ENCODE measurements at places on chromosomes 11 and 22. TPM values are rescaled to one million over a fixed set of nuclear protein-coding genes. Genes with fewer than 3 reads are reported as not detected.

LRRC74B gene
- total RNA-seq = not detected

NXPE4 gene
- not detected for total RNA-seq

SELENOM gene
- total RNA-seq = 72.5 TPM

C1QTNF5 gene
- total RNA-seq = not detected

CCDC73 gene
- not detected for total RNA-seq

GVQW3 gene
- 0.54 TPM for total RNA-seq

Measured in MG63 (cell line).